ENCODE measurements at places on chromosomes 11 and 22.

DNA sequence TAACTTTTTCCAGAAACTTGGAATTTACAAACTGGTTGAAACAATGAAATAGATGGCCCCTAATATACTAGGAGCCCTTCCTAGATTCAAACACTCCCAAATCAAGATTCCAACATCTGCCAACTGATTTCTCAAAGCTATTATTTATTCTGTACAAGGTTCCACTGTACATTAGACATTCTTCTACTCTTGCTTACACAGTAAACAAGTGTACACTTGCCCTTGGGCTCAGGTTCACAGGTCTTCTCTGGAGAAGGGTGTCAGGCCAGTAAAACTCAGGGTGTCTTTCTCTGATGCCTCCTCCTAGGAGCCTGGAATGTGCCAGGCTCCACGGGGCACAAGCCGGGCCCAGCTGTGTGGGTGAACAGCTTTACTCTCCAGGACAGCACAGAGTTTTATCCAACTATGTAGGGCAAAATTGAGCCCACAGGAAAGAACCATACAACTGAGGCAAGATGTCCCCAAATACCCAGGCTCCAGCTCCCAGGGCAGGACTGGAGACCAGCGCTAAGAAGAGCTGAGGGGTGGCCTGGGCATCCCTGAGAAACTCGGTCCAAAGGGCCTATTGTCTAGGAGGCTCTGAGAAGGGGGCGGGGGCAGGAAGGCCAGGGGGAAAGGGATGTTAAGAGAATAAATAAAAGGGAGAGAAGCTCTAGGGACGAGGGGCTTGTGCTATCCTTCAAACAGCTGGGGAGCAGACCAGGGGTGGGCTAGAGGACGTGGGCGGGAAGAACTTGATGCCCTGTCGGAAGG is 8.8 kb upstream of the MFRP start:
- no peak for DNase-seq

GRCh38 chr11:82775736-82776346 is 42.2 kb upstream of the FAM181B start:
- DNase-seq, result peak; percentile 28

DNA sequence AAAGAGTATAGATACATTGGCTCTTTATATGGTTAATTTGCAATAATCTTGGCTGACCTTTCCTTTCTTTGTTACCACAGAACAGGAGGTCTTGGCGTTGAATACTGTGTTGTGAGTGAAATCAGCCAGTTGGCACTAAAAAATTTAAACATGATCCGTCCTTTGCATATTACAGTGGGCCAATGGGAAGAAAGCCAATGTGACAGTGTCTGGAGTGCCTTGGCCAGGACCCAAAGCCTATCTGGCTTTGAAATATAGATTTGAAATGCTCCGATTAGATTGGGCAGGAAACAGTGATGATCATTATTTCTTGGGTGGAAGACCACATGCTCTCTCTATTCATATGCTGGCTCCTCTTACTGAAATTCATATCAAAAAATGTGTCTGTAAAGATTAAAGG is 339.6 kb upstream of the ANO3 start:
- no peak for DNase-seq

GRCh38 chr11:121450401-121450800 is 1.7 kb upstream of the SORL1 start:
- DNase-seq, result no peak

- no peak for DNase-seq
These were observed 11.1 kb upstream of the TPBGL start for GRCh38 chr11:75229466-75229865.

DNA sequence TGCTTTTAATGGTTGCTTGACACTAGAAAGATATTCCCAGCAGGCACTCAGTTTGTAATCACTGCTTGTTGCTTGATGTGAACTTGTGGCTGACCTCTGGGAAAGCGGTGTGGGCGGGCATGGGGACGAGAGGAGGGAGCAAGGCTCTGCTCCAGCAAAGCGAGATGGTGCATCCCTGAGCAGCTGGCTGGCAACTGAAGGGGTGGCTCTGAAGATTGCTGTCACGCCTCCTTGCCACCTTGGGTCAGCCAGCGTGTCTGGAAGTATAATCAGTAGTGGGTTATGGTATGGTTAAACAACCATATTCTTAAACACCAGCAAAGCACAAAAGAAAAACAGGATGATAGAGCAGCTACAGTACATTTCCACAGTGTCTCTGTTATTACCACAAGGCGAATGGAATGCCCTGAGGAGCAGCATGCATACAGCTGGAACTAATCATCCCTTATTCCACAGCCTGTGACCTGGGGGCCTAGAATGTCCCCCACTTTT is 124.5 kb downstream of the TRIM44 start:
- no peak for DNase-seq

DNA sequence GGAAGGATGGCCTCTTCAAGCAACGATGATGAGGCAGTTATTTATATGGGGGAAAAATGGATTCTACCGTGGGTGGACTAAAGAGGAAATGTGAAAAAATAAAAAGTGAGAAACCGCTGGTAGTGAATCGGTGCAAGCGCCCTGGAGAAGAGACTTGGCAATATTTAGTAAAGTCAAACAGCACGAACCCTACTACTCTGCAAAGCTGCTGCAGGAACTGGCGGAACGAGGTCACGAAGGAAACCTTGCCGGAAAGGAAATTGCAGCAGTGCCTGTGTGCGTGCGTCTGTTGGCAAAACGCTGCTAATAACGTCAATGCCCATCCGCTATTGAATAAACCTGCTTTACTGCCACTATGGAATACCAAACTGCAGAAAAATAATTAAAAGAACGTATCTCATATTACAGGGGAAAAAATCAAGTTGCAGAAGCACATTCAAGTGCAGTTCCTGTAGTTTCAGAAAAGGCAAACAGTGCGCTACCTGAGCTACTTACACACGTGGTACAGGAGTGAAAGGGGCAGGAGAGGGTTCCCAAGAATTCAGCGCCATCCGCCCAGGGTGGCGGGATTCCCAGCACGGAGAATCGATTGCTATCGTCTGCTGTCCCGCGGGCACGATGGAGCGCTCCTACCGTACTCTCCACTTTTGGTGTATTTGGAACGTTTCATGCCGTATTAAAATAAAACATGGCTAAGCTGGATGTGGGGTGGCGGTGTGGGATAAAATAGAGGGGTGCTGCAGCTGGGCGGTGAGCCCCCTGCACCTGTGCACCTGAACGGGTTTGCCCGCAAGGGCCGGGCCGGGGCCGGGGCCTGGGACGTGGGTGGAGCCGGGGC is 585 bp upstream of the NADSYN1 start:
- DNase-seq, result no peak

DNA sequence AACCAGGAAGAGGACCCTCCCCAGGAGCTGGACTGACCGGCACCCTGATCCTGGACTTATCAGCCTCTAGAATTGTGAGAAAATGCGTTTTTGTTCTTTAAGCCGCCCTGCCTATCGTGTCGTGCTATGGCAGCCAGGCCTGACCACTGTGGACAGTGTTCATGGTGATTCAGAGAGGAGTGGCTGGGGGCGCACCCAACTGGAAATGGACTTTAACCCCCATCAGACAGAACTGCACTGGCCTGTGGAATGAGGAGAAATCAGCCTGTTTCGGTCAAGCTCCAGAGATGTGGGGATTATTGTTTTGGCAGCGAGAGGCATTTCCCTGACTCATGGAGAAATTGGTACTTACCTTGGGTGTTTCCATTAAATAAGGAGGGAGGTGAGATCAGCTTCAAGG is 1437.8 kb downstream of the BRD1 start:
- DNase-seq, result no peak

GRCh38 chr11:45141171-45141570 is 5.3 kb upstream of the PRDM11 start:
- DNase-seq, result no peak

DNA sequence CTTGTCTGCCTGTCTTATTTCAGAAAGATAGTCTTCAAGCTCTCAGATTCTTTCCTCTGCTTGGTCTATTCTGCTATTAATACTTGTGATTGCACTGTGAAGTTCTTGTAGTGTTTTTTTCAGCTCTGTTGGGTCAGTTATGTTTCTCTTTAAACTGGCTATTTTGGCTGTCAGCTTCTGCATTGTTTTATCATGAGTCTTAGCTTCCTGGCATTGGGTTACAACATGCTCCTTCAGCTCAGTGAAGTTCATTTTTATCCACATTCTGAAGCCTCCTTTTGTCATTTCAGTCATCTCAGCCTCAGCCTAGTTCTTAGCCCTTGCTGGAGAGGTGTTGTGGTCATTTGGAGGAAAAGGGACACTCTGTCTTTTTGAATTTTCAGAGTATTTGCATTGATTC is 15.5 kb upstream of the DEPDC7 start:
- DNase-seq, result no peak

- no peak for DNase-seq
These were observed 22.3 kb downstream of the KCNQ1 start for GRCh38 chr11:2466869-2467694.

GRCh38 chr11:97974798-97975498 is 1045.8 kb upstream of the CNTN5 start:
- DNase-seq, result no peak

- DNase-seq, result no peak
These were observed 13.9 kb upstream of the GAL start for GRCh38 chr11:68670208-68670992.

- DNase-seq, result no peak
These were observed 44.4 kb upstream of the BARX2 start for GRCh38 chr11:129331217-129331616.

DNA sequence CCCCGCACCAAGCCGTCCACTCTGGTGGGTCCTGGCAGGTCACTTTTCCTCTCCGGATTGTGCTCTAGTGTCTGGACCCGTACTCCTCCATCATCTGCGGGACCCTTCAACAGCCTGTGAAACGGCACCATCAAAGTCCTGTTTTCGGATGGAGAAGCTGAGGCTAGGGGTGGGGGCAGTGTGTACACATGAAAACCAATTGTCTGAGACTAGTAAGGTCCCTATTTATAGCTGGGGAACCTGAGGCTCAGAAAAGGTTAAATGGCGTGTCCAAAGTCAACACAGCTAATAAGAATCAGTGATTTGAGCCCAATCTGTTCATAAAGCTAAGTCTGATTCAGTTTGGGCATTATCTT is 668 bp upstream of the LRRC32 start:
- no peak for DNase-seq

DNA sequence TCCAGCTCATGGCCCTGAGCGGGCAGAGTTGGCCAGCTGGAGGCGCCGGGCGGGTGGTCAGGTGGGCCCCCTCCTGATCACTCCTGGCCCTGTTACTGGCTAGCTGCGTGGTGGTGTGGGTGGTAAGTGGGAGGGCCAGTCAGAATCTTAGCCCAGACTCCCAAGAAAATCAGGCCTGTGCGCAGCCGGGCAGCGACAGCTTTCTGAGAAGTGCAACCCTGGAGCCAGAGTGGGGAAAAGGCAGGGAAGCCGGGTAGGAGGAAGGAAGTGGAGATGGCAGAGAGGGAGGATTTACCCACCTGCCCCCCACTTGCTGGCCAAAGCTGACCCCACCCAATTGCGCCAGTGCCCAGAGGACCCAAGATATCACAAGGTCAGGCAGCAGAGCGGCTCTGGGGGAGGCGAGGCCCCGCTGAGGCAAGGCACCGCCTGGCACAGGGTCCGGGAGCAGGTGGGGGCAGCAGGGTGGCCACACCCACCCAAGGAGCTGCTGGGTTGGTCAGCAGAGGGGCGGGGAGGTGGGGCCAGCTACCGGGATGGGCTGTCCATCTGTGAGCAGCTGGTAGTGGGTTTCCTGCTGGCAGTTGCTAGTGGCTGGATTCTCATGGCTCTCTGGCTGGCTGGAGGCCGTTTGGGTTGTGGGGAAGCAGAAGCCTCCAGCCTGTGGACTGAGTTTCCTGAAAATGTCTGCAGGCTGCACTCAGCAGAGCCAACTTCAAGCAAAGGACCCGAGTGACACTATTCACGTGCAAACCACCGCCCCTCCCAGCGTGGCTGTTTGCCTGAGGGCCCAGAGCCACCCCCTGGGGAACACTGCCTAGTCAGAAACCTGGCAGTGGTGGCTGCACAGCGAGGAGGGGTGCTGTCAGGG is 196.4 kb downstream of the IGLL1 start:
- DNase-seq, result no peak

DNA sequence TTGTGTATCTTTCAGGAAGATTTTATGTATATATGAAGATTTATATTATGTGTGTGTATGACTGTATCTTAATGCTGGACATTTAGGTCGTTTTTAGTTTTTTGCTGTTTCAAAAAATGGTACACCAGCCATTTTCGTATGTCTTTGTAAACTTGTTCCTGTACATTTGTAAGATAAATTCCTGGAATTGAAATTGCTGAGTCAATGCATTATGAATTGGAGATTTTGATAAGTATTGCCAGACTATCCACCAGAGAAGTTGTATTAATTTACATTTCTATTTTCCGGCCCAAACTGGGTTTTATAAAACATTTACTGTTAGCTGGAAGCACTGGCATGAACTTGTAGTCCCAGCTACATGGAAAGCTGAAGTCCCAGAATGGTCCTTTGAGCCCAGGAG is 24.6 kb downstream of the MRPL48 start:
- no peak for DNase-seq

- no peak for DNase-seq
These were observed 26.5 kb downstream of the CTTN start for GRCh38 chr11:70424765-70425344.

DNA sequence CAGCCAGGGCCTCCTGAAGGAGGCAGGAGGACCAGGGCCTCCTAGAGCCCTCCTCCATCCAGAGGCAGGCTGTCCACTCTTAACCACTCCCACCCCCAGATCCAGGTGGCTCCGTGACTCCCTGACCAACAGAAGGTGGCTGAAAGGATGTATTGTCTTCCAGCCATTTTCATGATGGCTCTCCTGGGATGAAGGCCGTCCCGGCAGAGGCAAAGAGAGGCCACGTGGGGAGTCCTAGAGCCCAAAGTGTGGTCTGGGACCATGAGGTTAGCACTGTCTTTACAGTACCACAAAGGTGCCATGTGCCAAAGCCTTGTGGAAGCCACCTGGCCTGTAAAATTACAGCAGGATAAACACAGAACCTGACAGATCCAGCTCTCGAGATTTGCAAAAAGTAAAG is 42.3 kb downstream of the DUSP8 start:
- no peak for DNase-seq

- no peak for DNase-seq
These were observed 29.6 kb downstream of the SBF1 start for GRCh38 chr22:50445071-50445879.

DNA sequence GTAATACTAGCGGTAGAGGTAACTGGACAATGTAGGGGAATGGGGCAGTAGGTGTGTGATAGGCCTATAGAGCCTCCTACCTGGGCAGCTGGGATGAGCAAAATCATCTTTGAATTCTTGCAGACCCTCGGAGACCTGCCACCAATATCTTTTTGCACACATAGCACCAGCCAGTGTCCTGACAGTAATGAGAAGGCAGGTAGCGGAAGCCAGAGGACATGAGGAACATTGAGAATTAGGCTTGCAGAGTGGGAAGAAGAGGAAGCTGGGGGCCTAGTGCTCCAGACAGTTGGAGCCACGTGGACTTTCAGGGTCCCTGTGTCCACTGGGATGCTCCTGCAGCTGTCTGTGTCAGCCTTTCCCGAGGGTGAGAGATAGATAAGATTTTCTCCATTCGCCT is 17.2 kb upstream of the SYT13 start:
- no peak for DNase-seq

Measured in RCC 7860 (cell line).